ENCODE measurements at places on chromosomes 1 and 21.

GRCh38 chr1:92324784-92325183 is 25.9 kb downstream of the RPAP2 start:
- DNase-seq, result no peak

DNA sequence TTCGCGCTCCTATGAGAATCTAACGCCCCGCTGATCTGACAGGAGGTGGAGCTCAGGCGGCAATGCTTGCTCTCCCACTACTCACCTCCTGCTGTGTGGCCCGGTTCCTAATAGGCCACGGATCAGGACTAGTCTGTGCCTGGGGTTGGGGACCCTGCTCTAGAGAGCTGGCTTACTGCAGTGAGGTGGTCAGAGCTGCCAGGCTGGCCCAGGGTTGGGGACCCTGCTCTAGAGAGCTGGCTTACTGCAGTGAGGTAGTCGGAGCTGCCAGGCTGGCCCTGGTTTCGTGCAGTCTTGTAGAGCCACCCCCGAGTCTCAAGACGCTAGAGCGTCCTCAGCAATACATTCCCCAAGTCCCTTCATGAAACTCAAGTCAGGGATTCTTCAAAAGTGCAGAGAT is 27.5 kb downstream of the SLC37A1 start:
- DNase-seq, result no peak

GRCh38 chr1:110460253-110461220 is 9.6 kb downstream of the PROK1 start:
- DNase-seq, result peak; percentile 51

- no peak for DNase-seq
Measured at GRCh38 chr1:231418101-231418740, 3.9 kb downstream of the EGLN1 start.

GRCh38 chr1:181169281-181169865 is 80.9 kb downstream of the IER5 start:
- no peak for DNase-seq

DNA sequence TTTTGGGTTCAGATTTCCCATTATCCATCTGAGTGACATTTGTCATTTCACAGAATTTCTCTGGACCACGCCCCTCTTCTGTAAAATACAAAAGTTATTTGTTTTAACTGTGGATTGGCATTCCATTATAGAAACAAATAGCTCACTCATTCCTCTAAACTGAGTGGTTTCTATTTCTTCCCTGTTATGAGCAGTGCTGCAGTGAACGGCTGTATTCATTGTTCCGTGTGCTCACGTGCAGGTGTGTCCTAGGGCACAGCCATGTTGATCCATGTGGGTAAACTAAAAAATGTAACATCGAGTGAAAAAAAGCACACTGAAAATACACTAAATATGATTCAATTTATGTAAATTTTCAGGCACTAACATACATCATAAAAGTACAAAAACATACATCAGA is 27.0 kb upstream of the IL12RB2 start:
- peak; percentile 26 for DNase-seq

DNA sequence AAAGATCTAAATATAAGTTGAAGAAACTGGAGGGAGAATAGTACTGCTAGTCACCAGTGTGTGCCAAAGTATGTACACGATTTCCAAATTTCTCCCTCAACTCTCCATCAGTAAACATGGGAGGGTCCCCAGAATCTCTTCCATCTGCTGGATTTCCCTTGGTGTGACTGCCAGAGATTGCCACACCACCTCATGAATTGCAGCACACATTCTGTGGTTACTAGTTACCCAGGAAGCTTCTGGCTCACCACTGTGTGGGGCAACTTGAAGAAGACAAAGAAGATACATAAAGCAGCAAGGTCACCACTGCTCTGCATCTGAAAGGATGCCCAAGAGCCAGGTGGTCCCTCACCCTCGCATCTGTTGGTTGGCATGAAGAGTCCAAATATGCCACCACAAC is 191.7 kb upstream of the ESRRG start:
- peak; percentile 71 for DNase-seq
